Hematopoietic multipotent progenitor cell treated with erythropoietin and hydrocortisone succinate and interleukin-3 and kit ligand, for 4 days (in vitro differentiated cells): ENCODE measurements at places on chromosomes 5 and 9.

DNA sequence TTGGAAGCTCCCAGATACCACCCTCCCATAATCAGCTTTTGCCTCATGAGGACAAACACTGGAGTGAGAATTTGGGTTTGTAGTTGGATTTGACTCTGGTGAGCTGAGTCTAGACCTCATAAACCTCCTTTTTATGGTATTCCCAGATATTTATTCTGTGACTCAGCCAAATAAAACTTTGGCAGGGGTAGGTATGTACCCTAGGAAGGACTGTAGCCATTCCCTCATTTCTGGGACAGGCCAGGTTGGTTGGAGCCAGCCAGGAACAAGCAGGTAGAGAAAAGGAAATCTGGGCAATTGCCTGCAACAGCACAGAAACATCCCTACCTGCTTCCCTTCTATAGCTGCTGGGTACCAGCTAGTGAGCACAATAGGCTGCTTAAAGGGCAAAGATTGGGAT is 19.4 kb downstream of the ENHO start:
- no peak for DNase-seq

- no peak for DNase-seq
These were observed 473.5 kb downstream of the MAT2B start for GRCh38 chr5:163978897-163979296.

- DNase-seq, result no peak
These were observed 3.5 kb downstream of the PAM start for GRCh38 chr5:102758576-102758975.

GRCh38 chr9:122814545-122814944 is 13.8 kb downstream of the PDCL start:
- DNase-seq, result peak; percentile 52

- DNase-seq, result peak; percentile 35
These were observed 33.9 kb downstream of the HACD4 start for GRCh38 chr9:20997503-20998076.

DNA sequence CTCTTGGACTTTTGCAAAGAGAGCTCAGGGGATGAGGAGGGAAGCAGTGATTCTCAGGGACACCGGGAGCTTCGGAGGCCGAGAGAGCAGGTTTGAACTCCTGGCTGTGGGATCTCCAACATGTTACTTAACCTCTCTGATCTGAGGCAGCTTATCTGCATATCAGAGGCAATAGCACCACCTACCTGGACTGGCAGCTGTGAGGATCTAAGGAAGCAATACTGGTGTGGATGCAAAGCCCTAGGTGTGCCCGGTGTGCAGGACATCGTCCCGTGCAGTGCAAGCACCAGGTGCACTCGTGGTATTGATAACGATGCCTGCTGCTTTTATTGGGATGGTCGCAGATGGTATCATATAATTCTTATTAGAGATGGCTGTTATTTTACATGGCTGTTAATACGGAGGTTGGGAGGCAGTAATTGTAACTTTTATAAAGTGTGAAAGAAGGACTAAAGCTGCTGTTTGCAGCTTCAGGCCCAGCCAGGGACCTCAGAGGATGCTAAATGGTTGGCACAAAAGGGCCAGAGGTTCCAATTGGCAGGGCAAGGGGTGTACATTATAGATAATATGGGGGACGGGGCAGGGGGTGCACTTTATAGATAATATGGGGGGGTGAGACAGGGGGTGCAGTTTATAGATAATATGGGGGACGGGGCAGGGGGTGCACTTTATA is 14.9 kb downstream of the COL5A1 start:
- no peak for DNase-seq

GRCh38 chr5:97714424-97714823 is 531.4 kb upstream of the RIOK2 start:
- no peak for DNase-seq

DNA sequence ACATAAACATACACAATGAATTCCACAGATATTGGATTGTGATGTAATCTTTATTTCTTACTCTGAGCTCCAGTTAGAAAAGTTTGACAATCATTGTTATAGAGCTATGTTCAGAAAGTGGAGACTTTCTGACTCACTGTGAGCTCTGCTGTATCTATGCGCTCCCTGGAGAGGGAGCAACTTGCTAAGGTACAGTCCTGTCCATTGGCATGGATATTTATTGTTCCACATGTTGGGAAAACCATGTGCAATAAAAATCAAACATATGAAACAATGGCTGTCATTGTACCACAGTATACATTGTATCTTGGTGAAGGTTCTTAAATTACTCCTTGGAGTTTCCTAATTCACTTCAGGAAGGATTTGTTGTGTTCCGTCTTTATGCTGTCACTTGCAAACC is 26.8 kb downstream of the NMRK1 start:
- no peak for DNase-seq
